ENCODE measurements at places on chromosomes 5 and 9.

DNA sequence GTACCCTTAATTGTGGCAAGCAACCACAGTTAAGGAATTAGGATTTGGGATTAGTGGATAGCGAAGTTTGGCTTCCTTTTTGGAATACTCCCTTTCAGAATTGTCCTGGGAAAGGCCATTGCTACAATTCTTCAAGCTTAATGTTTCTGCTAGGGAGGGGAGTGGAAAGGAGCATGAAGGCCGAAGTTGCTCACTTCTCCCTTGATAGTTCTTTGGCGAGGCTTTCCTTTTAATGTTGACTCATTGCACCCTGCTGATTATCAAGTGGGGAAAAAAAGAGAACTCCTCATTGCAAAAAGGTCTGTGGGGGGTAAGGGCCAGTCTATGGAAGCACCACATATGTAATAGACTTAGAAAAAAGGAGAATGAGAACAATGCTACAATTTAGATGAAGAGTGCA lies 30.7 kb downstream of the GRIN3A start:
- DNase-seq = no peak
- peaks cover 3% of the 10 kb centered on the region for H3K4me1 ChIP-seq
- H3K4me3 ChIP-seq = no peak overlapping the region
- no peaks in the 10 kb centered on the region for H3K27me3 ChIP-seq
- no peak overlapping the region for H3K27ac ChIP-seq

DNA sequence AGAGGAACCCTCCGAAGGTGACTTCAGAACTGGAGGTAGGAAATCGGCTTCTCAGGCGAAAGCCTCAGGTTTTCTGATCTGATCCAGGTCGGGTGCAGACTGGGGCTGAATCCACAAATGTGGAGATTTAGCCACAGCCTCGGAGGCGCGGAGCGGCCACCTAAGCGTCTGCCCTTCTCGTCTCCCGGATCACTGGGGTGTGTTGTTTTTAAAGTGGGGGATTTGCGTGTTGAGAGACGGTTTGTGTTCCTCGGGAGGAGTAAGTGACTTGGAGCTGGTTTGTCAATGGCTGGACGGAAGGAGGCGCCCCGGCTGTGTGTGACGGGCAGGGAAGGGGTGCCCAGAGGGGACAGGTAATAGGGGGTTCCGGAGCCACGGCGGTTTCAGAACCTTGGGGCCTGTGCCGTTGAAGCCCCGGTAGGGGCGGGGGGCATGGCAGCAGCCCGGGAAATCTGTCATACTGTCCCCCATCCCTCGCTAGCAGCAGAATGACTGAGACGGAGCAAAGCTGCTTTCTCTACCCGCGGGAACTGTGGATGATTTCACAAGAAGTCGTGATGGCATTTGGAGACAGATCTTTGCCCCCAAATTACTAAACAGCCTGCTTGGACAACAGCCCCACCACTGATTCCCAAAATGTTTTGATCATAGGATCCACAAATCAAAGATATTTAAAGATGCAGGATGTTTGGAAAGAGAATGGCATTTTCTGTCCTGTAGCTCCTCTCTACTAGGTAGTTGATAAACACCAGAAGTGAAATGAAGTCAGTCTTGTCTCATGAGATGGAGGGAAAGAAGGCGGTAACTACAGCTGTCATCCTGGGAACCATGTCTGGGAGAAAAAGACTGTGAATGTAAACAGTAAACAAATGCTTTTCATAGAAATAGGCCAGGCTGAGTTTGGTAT lies 216.5 kb downstream of the PDZD2 start:
- H3K4me1 ChIP-seq = no peaks in the 10 kb centered on the region
- H3K36me3 ChIP-seq = no peaks in the 10 kb centered on the region
- peak overlapping the region; percentile 63 for H3K4me3 ChIP-seq
- no peaks in the 10 kb centered on the region for H3K27me3 ChIP-seq

DNA sequence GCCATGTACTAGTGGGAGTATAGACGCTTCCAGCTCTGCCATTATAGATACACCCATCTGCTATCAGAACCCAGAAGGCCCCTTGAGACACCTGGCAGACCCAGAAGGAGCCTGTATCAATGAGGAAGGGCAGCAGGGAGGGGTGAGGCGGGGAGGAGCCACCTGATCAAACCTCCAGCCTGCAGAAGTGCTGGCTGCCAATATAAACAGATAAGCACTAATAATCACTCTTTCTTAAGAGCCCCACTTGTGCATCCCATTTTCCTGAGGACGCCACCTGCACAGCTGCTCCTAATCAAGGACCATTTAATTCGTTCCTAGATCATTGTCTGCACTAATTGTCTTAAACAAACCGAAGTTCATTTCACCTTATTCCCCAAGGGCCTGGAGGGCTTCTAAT lies 75.0 kb upstream of the NEK6 start:
- no peak overlapping the region for H3K4me3 ChIP-seq
- H3K27me3 ChIP-seq = no peaks in the 10 kb centered on the region
- H3K36me3 ChIP-seq = no peaks in the 10 kb centered on the region
- no peak for DNase-seq
- no peak overlapping the region for H3K27ac ChIP-seq

DNA sequence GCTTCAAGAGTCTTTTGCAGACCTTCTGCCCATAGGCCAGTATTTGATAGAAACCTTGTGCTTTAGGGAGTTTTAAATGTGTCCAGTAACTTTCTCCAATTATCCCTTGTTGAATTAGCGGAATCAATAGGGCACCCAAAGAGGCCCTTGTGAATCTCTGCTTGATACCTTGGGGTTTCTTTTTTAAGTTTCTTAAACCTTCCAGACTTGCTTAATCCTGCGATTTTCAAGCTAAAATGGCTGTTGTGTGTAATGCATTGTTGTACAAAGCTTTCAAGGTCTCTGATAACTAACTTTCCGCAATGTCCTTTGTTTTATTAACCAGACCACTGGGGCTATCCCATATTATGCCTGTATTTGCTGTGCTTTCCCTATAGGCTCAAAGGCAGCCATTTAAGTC lies 577.4 kb upstream of the RORB start:
- no peak overlapping the region for H3K4me3 ChIP-seq
- H3K27ac ChIP-seq = no peak overlapping the region
- no peaks in the 10 kb centered on the region for H3K4me1 ChIP-seq
- no peaks in the 10 kb centered on the region for H3K36me3 ChIP-seq
- H3K27me3 ChIP-seq = no peaks in the 10 kb centered on the region
- DNase-seq = no peak

- H3K4me1 ChIP-seq = no peaks in the 10 kb centered on the region
- no peak overlapping the region for H3K27ac ChIP-seq
- H3K4me3 ChIP-seq = no peak overlapping the region
Measured at GRCh38 chr9:136496801-136497620, 14.2 kb upstream of the SEC16A start.

DNA sequence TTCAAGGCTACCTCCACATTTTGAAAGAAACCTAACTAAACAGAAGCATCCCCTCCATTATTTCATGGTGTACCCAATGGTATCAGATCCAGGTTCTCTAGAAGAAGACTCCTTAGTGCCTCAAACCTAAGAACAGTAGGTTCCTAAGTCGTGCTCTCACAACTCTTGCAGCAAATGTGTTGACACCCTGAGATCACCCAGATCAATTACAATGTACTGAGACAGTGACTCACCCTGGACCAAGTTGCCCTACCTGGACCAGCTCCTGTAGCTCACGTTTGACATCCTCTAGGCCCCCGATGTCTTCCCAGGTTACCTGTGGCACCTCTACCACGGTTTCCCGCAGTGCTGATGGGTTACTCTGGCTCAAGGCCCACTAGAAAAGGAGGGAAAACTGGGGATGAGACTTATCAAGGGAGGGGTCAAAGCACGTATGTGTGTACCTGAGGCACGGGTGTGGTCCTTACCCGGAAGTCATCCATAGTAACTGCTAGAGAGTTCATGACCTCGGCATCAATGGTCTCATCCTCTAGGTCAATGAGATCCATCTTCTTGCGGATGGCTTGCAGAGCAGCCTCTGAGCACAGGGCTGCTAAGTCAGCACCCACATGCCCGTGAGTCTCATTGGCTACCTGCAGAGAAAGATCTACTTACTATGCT lies 11.7 kb downstream of the VCP start:
- H3K27ac ChIP-seq = no peak overlapping the region
- H3K4me1 ChIP-seq = no peaks in the 10 kb centered on the region
- H3K36me3 ChIP-seq = peaks cover 75% of the 10 kb centered on the region
- H3K27me3 ChIP-seq = no peaks in the 10 kb centered on the region
- DNase-seq = no peak
- H3K4me3 ChIP-seq = no peak overlapping the region

- H3K4me3 ChIP-seq = no peak overlapping the region
- DNase-seq = no peak
- no peaks in the 10 kb centered on the region for H3K27me3 ChIP-seq
- H3K27ac ChIP-seq = no peak overlapping the region
- no peaks in the 10 kb centered on the region for H3K36me3 ChIP-seq
Measured at GRCh38 chr5:153088538-153088937, 401.9 kb upstream of the GRIA1 start.

DNA sequence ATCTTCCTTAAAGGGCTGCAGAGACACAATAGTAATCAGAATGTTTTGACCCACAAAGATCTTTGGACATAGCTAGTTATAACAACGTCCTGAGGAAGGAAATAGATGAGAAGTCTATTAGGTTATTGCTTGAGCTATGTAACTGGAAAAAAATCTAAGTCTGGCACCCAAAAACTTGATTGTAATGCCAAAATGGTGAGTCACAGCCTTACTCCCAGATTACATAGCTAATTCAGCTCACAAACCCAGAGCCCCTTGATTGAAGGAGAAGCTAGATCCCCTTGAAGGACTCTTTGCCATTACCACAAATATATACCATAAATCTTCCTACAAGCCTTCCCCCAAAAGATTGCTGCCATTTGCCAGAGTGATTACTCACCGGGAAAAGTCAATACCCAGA lies 341.8 kb upstream of the KIF2A start:
- H3K4me3 ChIP-seq = no peak overlapping the region
- no peaks in the 10 kb centered on the region for H3K27me3 ChIP-seq
- no peak for DNase-seq
- no peak overlapping the region for H3K27ac ChIP-seq

GRCh38 chr5:64384765-64385164 lies 121.0 kb upstream of the RGS7BP start:
- DNase-seq = no peak
- H3K36me3 ChIP-seq = no peaks in the 10 kb centered on the region
- no peaks in the 10 kb centered on the region for H3K27me3 ChIP-seq
- no peak overlapping the region for H3K4me3 ChIP-seq

DNA sequence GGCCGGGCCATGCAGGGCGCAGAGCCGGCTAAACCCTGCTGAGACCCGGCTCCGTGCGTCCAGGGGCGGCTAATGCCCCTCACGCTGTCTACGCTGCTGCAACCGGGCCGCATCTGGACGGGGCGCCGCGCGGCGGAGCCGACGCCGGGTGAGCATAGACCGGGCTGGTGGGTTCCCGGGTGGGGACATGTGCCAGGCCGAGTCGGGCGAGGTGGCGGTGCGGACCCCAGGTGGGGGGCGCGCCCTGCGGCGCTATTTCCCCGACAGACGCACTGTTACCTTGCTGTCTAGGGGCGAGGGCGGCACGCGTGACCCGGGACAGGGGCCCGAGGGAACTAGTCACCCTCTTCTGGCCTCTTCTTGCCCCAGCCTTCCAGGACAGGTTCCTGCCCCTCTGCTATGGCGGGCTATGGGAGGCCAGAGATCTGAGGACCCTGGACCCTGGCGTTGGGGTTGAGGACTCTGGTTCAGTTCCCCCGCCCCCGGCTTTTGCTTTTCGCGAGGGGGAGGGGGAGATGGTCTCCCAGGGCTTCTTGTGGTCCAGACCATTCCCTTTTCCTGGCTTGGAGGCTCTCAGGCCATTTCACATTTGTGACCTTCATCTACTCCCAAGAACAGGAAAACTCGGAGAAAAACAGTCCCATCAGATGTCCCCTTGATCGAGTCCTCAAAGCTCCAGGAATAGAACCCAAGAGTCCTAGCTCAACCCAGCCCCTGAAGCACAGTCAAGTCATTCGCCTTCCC lies 536 bp downstream of the SLC27A4 start:
- no peaks in the 10 kb centered on the region for H3K27me3 ChIP-seq
- peaks cover 31% of the 10 kb centered on the region for H3K36me3 ChIP-seq

DNA sequence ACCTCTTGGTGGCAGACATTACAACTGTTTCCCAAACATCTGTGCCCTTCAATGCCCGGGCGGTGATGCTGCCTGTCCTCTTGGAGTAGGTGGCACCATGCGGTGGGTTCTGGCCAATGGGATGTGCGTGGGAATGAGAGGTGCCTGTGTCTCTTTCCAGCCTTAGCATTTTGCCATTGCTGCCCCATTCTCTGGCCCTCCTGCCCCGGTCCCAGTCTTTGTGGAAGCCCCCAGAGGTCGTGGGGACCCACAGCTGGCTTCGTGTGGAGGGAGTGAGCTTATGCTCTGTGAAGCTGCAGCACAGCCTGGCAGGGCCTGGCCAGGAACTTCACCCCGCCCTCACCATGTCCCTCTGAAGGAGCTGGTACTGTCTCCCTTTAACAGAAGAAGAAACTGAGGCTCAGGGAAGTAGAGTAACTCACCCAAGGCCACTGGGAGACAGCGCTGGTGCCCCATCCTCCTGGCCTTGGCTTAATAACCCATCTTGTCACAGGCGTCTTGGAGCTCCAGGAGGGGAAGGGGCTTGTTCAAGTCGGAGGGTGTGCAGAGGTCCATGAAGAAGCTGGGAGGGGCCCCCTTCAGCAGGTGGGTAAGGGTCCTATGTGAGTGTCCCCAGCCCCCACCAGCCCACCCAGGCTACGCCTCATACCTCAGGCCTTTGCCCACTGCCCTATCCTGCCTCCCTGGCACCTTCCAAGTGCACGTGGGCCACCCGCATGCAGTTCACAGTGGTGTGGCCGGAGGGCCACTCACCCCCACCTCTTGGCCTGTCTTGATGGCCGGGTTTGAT lies 173.6 kb downstream of the GAPVD1 start:
- DNase-seq = no peak
- no peaks in the 10 kb centered on the region for H3K4me1 ChIP-seq
- no peaks in the 10 kb centered on the region for H3K36me3 ChIP-seq
- no peaks in the 10 kb centered on the region for H3K27me3 ChIP-seq
- H3K27ac ChIP-seq = no peak overlapping the region

- no peaks in the 10 kb centered on the region for H3K36me3 ChIP-seq
- H3K4me3 ChIP-seq = no peak overlapping the region
Measured at GRCh38 chr5:167694325-167695147, 596.9 kb upstream of the WWC1 start.

DNA sequence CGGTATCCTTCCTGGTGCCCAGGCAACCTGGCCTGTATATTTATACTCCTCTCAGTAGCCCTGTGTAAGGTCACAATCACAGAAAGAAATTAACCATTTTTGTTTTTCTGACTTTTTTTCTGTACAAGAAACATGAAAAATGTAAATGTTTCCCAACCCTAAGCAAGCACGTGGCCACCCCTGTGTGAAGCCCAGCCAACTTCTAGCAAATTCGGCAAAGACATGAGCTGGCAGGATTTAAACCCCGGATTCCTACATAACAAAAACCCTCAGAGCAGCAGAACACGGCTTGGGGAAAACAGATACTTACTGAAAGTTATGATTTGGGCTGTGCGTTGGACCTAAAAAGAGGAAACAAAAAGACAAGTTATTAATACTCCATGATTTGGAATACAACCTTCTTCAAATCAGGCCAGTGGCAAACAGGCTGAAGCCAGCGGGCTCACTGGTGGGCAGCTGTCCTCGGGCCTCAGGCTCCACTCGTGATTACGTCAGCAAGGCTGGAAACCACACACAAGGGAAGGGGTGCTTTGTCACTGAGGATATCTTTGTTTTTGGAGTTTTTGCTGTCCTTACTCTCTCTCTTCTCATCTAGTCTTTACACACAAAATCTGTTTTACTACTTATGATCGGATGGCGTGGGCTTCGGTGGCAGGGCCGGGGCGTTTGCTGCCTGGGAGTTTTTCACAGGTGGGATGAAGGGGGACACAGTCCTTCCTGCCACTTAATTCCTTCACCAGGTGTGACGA lies 194.1 kb downstream of the ROR2 start:
- H3K4me3 ChIP-seq = no peak overlapping the region
- no peaks in the 10 kb centered on the region for H3K27me3 ChIP-seq
- DNase-seq = no peak
